ENCODE measurements at places on chromosomes 1 and 21. TPM values are rescaled to one million over a fixed set of nuclear protein-coding genes. Genes with fewer than 3 reads are reported as not detected.

CPLANE2 gene
- total RNA-seq: 9.5 TPM

DCDC2B gene
- total RNA-seq: not detected

CD244 gene
- not detected for total RNA-seq

EFNA3 gene
- total RNA-seq: 1.3 TPM

All from smooth muscle cell of trachea (primary cell).